ENCODE measurements at places on chromosomes 3 and 15.

GRCh38 chr3:64763980-64764379, 76.2 kb upstream of the ADAMTS9 start:
- no peak for DNase-seq

DNA sequence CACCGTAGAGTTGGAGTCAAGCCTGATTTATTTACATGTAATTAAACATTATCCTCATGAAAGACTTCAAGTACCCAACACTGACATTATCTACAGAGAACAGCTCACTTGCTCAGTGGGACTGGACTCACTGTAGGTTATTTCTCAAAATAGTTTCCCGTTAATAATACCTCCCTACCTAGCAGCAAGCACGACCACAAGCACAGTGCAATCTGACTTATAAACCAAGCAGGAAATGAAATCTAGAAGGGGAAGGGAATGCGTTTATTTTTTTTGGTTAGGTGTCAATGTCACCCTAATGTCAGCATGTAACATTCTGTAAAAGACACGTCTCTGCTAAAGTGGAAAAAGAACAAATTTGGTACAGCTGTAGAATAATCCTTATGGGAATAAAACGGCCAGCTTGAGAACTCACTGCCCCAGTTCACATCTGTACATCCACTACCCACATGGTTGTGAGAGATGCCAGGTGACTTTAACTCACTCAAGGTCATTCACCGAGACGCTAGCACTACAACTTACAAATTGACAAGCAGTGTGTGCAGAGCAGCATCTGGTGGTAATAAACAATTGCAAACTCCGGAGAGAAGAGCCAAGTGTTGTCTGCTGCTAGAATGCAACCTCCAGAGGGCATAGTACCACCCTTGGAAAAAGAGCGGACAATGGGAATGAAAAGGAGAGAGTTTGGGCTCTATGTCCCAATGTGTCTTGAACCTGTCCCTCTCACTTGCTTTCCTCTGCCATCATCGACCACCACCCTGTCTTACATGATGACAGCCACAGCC, 242.5 kb downstream of the CADPS start:
- DNase-seq: no peak

DNA sequence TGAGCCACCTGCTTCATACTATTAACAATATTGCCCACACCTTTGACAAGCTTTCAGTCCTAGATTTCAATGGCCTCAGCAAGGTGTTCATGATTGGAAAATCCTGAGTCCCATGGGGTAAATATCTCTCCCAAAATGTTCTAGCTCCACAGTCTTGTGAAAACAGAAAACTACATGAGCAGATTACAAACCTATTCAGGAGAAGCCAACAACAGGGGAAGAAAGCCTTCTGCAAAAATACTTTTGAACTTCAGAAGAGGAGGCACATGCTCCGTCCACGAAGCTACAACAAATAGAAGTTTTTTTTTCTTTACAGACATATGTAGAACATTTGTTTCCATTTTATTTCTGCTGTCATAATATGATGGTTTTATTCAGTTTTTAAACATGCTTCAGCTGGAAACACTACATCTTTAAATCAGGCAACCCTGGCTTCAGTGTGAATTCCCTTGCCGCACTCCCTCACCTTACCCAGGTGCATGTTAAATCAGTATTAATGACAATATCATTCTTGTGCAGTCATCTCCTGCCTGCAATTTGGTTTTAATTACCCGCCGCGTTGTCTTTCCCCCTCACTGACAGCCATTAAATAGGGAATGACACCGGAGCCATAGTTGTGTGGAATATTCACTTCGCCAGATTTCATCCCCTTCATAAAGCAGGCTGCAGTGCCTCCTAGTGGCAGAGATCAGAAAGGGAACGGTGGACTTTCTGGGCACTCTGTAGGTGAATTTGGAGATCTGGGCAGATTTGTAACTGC, 725.5 kb upstream of the ARRDC4 start:
- DNase-seq: peak; percentile 76

GRCh38 chr3:161117646-161118045, 12.5 kb upstream of the B3GALNT1 start:
- no peak for DNase-seq

- peak; percentile 9 for DNase-seq
Measured at GRCh38 chr3:31743331-31744089, 210.8 kb downstream of the STT3B start.

- no peak for DNase-seq
Measured at GRCh38 chr3:33083958-33084357, 13.0 kb downstream of the GLB1 start.

DNA sequence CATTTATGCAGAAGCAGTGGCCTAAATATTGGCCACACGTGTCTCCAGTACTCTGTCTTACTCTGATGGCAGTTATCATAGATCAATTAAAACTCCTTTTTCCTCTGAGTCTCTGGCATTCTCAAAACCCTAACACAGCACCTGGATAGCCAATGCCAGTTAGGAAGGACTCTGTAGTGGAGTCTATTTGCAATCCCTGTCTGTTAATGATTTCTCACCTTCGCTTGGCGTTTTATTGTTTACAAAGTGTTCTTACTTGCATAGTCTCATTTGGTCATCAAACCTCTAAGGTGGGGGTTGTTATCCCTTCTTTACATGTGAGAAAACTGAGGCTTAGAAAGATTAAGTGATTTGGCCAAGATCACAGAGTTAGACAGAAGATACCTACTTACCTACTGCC, 258.8 kb downstream of the IL5RA start:
- DNase-seq: no peak

GRCh38 chr15:51243774-51244173, 94.6 kb downstream of the CYP19A1 start:
- DNase-seq: peak; percentile 47

- no peak for DNase-seq
Measured at GRCh38 chr3:143896486-143896885, 48.2 kb upstream of the SLC9A9 start.

DNA sequence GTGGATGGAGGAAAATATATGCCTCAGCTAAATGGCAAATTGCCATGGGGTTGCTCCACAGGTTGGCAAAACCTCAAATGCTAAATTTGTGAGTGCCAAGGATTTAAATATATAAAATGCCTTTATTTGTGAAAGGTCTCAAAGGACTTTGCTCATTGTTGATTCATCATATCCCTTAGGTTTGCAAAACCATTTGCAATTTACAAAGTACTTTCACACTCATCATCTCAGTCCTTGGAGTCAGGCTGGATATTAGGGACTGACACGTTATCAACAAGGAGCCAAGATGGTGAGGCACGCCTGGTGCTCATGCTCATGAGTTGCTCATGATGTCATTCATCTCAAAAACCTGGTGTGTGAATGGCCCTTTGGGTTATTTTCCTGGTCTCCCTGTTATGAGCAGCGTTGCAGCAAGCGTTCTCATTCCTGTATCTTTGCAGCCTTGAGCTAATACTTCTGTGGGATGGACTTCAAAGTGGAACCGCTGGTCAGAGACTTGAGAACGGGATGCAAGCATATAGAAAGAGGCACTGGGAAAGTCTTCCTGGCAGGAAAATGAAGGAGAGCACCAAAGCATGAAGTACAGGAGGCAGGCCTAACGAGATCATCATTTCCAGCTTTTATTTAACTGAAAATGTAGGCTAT, 66.0 kb downstream of the MYO1E start:
- DNase-seq: no peak

DNA sequence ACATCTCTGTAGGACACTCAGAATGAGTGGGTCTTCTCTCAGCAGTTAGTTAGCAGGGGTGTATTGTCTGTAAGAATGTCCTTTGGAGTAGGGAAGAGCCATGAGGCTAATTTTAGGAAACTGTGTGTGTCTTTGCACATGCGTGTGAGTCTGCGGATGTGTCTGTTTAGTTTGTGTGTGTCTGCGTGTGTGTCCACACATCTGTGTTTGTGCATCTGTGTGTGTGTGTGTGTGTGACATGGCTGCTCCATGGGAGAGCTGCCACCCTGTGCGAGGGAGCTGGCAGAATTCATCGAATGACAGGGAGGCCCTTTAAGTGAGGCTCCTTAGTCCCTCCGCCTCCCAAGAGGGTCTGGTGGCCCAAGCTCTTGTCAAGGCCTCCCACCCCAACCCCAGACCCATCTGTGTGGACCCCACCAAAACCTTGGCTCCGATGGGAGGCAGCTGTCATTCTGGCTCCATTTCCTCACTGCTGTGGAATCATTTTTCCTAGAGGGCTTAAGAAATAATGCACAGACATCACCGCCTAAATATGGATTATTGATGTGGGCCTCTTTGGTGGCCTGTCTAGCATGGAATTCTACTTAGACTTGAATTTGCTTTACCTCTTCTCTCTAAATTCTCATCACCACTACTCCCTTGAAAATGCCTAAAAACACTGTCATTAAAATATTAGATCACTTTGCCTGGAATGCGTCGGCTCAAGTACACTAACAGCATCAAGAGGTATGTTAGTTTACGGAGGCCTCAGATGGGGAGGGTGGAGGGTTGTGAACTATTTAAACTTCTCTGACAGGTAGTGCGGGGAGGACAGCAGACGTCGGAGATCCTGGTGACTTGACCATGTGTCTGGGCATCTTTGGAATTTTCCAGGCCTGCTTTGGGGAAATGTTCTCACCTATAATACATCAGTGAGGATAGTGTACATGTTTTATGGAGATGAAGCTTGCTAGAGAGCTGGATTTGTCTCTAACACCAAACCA, 9.4 kb downstream of the ESYT3 start:
- no peak for DNase-seq

DNA sequence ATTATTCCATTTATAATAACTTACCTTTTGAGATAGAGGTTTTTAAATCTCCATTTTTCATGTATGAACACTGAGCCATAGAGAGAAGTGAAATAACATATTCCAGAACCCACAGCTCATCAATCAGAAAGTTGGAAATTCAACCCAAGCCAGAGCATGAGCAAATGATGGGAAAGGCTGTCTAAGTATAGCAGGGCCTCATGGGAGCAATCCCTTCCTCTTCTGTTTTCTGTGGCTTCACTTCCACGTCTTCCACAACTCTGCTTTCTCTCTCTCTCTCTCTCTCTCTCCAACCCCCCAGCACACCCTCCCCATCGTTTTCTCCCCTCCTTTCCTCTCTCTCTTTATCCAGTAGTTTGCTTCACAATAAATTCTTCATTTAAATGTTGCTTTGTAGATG, 14.8 kb upstream of the IL1RAP start:
- DNase-seq: no peak

DNA sequence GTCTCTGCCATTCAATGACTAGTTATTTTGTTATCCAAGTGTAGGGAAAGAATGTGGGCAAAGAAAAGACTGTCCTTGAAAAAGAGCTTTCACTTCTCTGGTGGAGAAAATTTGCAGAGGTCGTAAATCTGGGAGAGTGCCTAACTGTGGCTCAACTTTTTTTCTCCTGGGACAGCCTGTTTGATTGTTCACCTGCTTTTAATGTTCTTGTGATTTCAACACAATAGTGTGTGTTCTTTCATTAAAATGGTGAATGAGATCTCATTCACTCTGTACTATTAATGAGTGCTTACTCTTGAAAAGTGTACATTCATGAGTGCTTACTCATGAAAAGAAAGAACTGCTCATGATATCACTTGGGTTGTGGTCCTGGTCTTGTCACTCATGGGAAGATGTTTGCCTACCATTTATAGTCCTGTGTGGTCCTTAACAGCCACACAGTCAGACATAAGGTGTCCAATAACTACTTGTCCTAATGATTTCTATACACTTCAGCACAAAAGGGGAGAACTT, 567.3 kb downstream of the GRM7 start:
- no peak for DNase-seq

Measured in choroid plexus epithelial cell (primary cell).